ENCODE measurements at places on chromosomes 2 and 18. TPM values are rescaled to one million over a fixed set of nuclear protein-coding genes. Genes with fewer than 3 reads are reported as not detected.

The ALKAL2 gene
- 3.8 TPM for polyA plus RNA-seq

The LIMS4 gene
- polyA plus RNA-seq, result 1.4 TPM

DNA sequence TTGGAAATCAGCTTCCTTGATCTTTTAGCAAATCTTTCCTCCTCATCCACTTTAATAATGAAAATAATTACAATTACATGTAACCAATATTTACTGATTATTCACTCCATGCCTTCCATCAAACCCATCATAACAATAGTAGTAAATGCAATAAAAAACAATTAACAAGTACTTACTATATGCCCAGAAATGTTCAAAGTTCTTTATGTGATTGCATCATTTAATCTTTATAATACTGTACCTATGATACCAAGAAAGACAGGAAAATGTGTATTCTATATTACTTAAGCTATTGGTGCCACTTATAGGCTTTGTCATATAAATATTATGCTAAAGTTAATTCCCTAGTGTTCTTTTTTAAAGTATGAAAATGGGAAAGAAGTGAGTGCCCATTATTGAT, 210.2 kb upstream of the PKDCC start:
- no peak for DNase-seq

GRCh38 chr2:12317286-12317685, 399.4 kb upstream of the TRIB2 start:
- no peak for DNase-seq

GRCh38 chr2:173571021-173571821, 216.5 kb downstream of the CDCA7 start:
- no peak for DNase-seq

DNA sequence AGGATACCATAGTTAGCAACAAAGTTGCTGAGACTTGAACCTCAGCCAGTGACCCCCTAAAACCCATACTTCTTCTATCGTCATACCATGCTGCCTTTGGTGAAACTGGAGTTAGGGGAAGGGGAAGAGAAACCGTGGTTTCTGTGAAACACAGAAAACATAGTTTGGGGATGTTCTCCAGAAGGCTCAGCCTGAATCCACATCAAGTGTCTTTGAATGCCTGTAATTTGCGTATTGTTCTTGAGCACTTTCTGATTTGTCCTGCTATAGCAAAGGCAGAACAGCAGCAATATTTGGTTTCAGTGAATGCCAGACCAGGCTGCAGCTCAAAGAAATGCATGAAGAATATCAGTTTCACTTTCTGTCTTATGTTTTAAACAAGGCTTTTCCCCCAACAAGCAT, 258.7 kb downstream of the TTC32 start:
- DNase-seq, result no peak

- DNase-seq, result no peak
Measured at GRCh38 chr2:27185331-27186026, 26.4 kb upstream of the ATRAID start.

- no peak for DNase-seq
Measured at GRCh38 chr18:44497311-44497710, 183.4 kb upstream of the SETBP1 start.
